GM12891 (cell line): ENCODE measurements at places on chromosomes 16 and 17.

DNA sequence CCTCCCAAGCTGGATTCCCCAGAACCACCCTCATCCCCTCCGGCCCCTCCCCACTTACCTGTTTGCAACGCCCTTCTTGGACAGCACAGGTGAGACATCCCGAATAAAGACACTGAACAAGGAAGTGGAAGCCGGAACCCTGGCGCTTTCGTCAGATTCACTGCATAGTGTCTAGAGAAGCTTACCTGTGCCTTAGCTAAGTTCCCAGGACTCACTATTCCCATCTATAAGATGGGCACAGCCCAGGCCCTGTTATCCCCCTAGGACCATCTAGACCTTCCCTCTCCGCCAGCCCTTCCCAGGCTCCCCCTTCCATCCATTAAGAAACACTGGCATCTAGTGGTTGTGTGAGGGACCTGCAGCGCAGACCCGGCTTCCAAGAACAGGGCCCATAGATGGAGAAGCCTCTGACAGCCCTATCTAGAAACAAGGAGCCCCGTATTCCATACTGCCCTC, 26.9 kb upstream of the RPL38 start:
- DNase-seq: peak; percentile 54

GRCh38 chr16:73206151-73206707, 158.3 kb upstream of the ZFHX3 start:
- DNase-seq: no peak

GRCh38 chr16:13767215-13767614, 152.7 kb upstream of the ERCC4 start:
- DNase-seq: no peak

DNA sequence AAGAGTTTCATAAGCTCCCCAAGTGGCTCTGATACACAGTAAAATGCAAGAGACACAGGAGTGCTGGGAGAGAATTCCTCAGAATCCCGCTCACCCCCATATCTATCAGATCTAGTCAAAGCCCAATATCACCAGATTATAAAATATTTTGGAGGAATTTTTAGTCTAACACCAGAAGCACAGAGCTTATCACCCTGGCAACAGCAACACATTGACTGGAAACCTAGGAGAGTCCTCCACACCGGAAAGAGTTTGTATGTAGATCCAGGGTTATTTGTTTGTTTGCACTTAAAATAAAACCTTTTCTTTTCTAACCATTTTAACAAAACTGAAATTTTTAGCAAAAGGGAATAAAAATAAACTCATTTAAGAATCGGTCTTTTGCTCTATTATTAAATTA, 7.2 kb downstream of the SOX9 start:
- no peak for DNase-seq

GRCh38 chr17:61427567-61427966, 24.7 kb upstream of the TBX4 start:
- DNase-seq: no peak
